Stimulated activated CD4-positive, alpha-beta T cell treated with anti-CD3 and anti-CD28 coated beads, Interleukin-4, amount 100 ng/mL, for 24 hours (primary cell): ENCODE measurements at places on chromosomes 16 and 17.

- no peak for DNase-seq
Measured at GRCh38 chr17:19384723-19385391, 2.1 kb downstream of the MFAP4 start.

DNA sequence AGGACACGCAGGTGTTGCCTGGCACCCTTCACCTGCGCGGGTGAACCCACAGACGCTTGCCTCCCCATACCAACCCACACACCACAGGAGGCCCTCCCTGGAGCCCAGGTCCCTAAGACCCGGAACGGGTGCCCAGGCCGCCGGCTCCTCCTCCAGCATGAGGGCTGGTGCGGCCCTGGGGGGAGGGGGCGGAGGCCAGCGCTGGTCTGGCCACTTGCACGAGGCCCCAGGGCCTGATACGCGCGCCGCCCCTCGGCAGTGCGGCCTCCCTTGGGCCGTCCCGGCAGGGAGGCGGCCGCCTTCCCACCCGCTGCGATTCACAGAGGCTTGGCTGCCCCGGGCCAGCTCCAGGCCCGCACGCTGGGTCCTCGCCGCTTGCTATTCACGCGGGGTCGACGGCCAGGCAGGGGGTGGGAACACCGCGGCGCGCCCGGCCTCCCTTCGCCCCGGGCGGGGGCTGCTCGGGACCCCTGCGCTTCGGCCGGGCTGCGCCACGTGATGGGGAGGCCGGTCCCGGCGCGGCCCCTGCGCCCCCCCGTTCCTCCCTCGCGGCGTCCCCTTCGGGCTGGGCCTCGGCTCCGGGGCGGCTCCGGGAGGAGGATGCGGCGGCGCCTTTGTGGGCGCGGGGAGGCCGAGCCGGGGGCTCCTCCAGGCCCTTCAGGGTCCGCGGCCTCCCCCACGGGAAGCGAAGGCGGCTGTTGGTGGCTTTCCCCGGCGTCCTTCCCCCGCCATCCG is 685 bp downstream of the FASN start:
- peak; percentile 22 for DNase-seq

DNA sequence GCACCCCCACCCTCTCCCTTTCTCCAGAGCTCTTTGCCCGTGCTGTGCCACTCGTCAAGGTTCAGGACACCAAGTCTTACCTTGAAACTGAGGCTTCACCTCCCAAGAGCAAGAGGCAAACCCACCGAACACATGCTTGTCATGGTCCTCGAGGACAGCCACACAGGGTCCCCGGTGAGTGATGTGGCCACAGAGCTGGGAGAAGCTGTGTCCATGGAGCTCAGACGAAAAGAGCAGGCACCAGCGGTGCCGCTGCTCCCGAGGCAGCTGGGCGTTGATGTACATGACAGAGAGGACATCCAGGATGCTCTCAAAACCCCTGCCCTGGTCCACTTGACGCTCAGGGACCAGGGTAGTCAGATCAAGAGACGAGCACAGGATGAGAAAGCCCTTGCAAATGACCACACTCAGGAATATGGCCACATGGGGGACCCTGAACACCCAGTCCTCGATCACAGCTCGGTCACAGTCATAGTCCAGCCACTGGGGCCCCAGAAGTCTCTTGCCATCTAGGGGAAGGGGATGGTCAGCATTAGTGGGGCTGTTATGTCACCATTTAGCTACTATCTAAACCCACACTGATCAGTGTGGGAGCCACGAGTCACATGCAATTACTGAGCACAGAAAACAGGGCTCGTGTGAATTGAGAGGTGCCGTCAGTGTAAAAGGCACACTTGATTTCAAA is 17.8 kb downstream of the MEAK7 start:
- no peak for DNase-seq

- no peak for DNase-seq
Measured at GRCh38 chr16:16007743-16008111, 58.3 kb downstream of the ABCC1 start.

DNA sequence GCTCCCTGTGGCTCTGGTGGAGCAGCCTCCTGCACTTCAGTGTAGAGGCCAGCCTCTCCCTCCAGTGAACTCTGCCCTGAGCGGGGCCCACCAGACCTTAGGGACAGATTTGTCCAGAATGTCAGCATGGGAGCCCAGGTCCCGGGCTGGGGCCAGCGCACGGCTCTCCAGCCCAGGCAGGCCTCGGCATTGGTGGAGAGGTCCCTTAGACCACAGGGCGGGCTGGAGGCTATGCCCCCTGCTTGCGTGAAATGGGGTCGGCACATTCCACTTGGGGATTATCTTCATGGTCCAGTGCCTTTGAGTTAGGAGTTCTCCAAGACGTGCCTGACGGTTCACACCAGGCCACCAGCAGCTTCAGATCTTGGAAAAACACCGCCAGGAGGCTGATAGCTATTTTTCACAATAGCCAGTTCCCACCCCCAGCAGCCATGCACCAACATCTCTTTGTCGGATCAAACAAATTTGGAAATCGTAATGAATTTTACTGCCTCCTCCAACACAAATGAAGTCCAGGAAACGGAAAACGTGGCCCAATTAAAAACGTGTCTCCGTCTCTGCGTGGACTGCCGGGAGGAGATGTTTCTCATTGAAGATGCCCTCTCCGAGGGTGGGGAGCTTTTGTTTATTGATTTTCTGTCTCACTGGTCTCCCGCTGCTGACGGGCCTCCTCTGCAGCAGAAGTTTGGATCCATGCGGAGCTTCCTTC is 110.0 kb upstream of the CIBAR2 start:
- no peak for DNase-seq

GRCh38 chr17:44637066-44637465 is 19.2 kb upstream of the MEIOC start:
- no peak for DNase-seq

GRCh38 chr17:60391471-60392041 is 377 bp downstream of the USP32 start:
- DNase-seq, result no peak

DNA sequence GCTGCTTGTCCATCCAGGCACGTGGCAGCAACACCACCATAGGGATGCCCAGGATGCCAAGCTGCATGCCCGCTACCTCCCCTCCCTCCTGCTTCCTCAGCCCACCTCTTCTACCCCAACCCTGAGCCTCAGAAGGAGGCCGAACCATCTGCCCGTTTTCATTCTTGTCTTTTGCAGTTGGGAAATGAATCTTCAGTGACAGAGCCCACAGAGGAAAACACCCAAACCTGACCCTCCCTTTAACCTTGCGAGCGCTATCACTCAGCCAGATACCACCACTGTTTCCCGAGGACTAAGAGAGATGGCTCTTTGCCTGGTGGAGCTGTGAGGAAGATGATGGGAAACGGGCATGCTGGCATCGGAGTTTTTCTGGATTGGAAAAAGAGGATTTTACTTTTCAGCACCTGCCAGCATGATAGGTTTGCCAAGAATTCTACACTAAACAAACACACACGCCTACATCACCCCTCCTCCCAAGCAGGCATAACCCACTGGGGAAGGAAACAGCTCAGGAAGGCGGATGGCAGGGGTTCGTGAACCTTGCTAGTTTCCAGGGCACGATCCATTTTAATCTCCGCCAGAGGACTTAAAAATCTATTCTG is 457.4 kb downstream of the SLC39A11 start:
- no peak for DNase-seq

DNA sequence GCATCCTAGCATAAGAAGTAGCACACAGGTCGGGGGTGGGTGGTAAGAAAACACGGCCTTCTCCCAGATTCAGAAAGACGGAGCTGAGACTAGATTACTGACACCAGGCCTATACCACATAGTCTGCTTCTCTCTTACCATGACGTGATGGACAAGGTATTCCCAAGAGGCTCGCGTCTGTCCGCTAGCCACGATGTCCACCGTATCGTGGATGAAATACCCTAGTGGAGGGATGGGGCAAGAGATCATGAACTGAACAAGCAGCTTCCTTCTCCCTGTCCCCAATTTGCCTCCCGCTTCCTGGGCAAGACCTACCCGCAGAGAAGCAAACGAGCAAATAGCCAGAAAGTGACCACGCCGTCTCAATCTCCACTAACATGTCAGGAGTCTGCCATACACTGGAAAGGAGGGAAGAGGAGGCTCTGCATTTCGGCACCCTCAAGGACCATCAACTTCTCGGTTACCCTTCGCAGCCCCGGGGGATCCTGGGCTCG is 820 bp downstream of the TLCD1 start:
- DNase-seq, result peak; percentile 46

DNA sequence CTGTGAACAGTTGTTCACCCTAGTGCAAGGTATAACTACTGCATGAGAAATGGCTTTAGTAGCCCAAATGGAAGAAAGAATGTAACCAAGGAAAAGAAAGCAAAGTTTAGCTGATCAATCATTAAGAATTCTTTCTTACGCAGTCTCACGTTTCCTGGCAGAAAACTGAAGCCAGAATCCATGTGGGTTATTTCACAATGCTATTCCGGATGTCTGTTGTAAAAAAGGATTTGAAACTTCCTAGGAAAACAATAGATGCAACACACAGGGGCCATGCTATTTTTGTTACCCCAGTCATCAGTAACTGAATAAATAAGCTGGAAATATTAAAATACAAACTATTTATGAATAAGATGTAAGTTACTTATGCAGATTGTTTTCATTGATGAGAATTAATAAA is 802.5 kb downstream of the CDH8 start:
- DNase-seq, result no peak

DNA sequence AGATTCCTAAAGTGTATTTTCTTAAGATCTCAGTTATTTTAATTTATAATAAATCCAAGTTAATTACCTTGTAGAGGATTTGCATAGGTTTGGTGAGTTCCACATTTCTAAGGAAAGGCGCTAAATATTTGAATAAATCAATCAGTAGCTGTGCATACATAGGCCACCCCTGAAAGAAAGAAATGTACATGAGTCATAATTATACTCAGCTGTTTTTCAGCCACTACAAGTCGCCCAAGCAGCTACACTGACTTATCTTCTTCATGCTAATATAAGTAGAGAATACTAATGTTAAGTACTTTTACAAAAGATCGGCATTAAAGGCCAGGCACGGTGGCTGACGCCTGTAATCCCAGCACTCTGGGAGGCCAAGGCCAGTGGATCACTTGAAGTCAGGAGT is 14.9 kb downstream of the SETD6 start:
- no peak for DNase-seq

- DNase-seq, result no peak
Measured at GRCh38 chr16:4087990-4088577, 28.2 kb downstream of the ADCY9 start.

DNA sequence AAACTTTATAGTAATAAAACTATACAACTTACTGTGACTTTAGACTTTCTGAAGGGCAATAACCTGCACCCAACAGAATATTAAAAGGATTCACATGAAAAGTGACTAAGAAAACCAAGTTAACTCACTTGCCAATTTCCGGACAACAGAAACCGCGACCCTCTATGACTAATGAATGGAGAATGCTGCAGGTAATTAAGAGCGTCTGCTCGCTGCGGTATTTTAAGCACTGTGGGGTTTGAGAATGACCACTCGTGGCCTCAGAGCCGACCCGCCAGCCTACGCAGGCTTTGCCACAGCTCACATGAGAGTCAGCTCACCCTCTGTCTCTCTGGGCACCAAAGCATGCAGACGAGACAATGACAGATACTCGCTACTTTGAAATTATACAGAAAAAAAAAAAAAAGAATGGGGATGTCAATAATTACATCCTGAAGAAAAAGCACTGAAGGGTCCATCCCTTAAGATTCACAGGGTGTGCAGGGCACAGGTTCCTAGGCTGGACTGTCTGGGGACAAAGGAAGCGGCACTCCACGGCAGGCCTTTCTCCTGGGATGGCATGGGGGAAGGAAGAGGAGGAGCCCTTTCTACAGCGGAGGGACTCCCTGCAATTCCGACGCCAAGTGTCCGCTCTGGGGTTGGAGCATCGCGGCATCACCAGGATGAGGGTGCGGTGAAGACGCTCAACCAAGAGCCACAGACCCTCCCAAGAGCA is 35.0 kb downstream of the ZCCHC14 start:
- peak; percentile 59 for DNase-seq

- no peak for DNase-seq
Measured at GRCh38 chr17:12664894-12665262, 812 bp upstream of the MYOCD start.

- DNase-seq, result no peak
Measured at GRCh38 chr17:16870253-16871245, 101.4 kb downstream of the TNFRSF13B start.

GRCh38 chr16:54080524-54081008 is 206.0 kb downstream of the IRX3 start:
- no peak for DNase-seq

DNA sequence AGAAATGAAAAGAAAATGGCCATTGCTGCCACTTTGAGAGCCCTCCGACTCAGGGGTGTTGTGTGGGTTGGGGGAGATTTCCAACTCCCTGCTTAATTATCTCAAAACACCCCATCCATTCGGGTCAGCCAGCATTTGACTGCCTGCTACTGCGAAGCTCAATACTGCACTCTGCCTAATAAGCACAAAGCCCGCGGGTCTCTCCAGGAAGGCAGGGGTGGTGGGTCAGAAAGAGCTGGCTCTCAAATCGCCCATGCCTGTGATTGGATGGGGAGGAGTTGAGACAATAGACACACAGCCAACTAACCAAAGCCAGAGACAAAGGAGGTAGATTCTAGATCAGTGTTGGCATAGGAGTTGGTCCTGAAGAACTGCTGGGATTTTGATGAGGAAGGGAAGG is 2.3 kb upstream of the XAF1 start:
- DNase-seq, result no peak

- no peak for DNase-seq
Measured at GRCh38 chr17:18166894-18167293, 16.7 kb upstream of the ALKBH5 start.

DNA sequence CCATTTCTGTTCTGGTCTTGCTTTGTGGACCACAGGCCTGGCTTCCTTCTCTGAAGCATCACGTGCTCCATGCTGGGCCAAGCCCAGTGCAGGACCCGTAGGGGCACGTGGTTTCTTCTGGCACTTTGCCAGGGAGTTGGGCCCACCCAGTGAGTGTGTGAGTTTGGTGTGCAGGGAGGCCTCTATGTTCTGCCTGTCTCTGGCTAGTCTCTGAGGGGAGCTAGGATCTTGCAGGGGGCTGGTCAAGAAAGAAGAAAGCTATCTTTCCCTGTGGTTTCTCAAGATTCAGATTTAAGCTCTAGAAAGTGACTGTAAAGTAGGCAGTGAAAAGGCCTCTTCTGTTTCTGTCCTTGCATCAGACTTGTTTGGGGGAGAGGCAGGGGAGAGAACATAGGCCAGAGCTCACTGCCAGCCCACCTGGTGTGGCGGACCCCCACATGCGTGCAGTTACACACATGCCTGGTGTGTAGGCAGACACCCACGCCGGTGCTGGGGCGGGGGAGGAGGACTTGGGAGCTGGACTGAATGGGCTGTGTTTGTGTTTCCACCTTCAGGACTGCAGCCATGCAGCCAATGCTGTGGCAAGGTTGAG is 11.8 kb downstream of the LASP1 start:
- peak; percentile 46 for DNase-seq

GRCh38 chr17:50263331-50264262 is 10.7 kb upstream of the TMEM92 start:
- no peak for DNase-seq

GRCh38 chr16:46812781-46813540 is 18.0 kb downstream of the C16orf87 start:
- no peak for DNase-seq

GRCh38 chr17:81603846-81604610 is 32.9 kb downstream of the NPLOC4 start:
- no peak for DNase-seq

GRCh38 chr17:27651411-27652345 is 20.7 kb downstream of the LGALS9 start:
- peak; percentile 76 for DNase-seq
